Retinal pigment epithelial cell (primary cell): ENCODE measurements at places on chromosomes 7 and 10.

DNA sequence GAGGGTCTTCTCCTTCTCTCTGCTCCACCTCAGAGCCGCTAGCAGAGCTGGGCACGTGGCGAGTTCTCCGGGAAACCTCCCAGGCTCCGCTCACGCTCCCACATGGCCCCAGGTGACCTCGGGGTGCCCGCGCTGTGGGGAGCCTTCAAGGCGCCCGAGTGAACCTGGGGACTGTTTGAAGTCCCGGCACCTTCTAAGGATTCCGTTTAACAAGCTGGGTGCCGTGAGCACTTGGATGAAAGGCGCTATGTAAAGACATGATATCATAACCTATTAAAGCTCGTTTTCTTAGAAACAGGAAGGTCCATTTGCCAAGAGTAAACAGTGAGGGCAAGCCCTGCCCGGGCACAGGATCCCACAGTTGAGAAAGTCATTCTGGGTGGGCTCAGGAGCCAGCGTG, 15.8 kb upstream of the MYL10 start:
- no peak for DNase-seq

DNA sequence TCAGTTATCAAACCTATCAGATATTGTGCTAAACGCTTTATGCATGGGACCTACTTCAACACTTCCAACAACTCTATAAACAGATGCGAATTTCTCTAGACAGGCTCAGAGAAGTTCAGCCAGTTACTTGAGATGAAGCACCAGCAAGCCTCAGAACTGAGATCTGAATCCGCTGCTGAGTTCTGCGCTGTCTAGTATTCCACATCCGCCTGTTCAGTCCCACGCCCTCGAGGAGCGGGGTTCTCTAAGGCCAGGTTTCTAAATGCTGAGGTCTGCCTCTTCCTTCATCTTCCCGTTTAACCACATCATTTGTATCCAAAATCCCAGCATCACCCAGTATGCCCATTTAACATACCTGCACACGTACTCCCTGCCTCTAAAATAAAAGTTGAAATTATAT, 297.8 kb upstream of the ZNF32 start:
- DNase-seq, result no peak

DNA sequence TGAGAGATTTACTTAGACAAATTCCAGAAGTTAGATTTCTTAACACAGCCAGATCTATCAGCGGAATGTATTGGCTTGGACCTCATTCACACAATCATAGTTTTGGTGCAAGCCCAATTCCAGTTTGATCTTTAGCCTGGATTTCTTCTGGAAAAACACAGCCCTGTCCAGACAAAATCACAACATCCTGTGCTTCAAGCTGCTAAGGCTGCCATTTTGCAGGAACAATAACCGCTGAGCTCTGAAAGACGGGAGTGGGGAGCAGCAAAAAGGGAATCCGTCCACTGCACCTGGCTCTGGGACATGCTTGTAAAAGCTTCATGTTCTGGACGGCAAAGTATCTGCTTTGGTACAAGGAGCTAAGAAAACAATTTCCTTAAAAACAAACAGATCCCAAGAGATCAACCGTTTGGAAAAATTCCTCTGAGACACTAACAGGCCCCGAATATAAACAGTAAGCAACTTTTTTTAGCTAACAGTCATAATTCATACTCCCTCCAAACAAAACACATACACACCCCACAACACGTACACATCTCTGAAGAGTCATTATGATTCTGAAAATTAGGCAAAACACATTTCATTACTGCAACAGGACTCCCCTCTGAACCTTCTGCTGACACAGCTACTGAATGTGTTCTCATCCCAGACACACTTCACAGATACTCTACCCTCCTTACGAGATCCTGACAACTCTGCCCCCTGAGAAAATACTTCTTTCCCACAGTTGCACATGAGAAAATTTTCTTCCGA, 32.4 kb downstream of the ITIH5 start:
- no peak for DNase-seq

GRCh38 chr10:56360583-56360966, 484 bp downstream of the ZWINT start:
- DNase-seq, result no peak

DNA sequence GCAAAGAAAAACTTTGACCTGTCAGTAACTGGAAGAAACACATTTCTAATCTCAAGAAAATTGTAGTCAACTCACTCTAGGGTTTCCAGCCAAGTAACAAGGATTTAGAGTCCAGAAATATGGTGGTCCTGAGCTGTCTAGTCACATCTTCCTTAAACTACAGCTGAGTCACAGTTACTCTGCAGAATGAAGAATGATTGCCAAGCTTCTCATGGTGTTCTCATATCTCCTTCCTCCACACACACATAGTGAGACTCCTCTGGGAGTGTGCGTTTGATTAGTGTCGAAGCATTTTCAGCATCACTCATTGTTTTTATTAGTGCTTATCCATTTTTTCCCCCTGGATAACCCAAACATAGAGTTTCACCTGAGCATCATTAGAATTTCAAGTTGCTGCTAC, 93.1 kb upstream of the CXCL12 start:
- DNase-seq, result no peak

DNA sequence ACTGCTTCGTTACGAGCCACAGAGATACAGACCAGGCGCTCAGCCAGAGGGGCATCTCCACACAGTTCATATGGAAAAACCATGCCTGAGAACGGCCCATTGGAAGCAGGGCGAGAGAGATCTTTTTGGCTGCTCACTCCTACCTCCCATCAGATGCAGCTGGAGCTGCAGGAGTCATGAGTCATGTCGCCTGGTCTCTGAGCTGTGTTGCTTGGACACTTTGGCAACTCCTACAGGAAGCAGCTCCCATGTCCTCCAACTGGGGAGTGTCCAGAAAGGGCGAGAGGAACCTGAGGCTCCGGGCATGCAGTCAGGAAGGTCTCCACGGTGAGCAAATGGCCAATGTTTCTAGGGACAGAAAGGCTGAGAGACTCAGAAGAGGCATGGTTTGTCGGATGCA, 24.9 kb downstream of the INSIG1 start:
- DNase-seq, result no peak

DNA sequence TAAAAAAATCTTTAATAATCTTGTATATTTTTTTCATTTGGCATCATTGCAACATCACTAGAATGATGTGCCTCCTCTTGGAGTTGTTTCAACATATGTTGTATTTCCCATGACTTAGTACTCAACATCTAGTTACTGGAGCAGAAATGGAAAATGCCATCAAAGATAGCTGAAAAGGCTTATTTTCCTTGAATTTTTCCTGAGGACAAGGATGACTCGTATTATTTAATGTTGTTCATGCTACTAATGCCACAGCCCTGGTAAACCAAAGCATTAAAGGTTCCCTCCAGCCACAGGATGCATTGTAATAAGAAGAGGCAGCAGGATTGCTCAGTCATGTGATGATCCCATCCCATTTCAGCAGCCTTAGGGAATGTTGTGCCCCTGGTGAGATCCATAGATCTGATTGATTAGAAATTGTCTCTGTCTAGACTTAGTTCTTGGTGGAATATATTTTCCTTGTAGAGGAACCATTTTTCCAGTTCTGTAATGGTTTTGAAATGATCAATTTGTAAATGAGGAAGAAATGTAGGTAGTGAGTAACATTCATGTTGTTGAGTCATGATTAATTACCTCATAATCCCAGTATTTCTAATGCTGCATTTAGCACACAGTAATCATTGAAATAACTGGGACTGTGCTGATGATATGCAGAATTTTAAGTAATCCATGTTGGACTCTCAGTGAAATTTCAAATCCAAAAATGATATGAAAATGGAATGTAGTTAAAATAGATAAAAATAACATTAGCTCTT, 91.3 kb upstream of the SMIM30 start:
- no peak for DNase-seq

DNA sequence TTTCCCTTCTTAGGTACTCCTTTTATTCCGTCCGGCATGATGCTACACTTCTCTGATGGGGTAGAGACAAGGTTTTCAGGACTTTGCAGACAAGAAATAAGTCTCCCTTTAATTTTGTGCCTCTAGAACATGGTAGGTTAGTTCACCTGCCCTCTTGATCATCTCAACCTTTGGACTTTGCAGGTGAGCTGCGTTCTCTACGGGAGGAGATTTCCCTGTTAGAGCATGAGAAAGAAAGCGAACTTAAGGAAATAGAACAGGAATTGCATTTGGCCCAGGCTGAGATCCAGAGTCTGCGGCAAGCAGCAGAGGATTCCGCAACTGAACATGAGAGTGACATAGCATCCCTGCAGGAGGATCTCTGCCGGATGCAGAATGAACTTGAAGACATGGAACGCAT, 9.2 kb downstream of the CCDC136 start:
- DNase-seq, result no peak

DNA sequence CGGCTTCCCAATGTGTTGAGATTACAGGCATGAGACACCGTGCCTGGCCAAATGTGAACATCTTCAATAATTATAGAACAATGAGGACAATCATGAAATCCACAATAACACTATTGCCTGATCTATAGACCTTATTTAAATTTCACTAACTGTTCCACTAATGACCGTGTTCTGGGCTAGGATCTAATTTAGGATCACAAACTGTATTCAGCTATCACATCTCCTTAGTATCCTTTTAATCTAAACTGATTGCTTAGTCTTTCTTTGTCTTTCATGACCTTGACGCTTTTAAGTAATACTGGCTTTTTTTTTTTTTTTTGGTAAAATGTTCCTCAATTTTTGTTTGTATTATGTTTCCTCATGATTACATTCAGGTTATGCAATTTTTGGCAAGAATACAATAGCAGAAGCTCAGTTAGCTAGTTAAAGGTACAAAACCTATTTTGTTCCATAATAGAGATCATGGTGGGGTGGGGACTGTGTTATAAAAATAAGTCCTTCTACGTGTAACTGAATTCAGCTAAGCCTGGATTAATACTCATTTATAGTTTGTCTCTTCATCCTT, 158.4 kb downstream of the AOAH start:
- no peak for DNase-seq

- no peak for DNase-seq
These were observed 61.5 kb upstream of the ELMO1 start for GRCh38 chr7:37510043-37510634.

DNA sequence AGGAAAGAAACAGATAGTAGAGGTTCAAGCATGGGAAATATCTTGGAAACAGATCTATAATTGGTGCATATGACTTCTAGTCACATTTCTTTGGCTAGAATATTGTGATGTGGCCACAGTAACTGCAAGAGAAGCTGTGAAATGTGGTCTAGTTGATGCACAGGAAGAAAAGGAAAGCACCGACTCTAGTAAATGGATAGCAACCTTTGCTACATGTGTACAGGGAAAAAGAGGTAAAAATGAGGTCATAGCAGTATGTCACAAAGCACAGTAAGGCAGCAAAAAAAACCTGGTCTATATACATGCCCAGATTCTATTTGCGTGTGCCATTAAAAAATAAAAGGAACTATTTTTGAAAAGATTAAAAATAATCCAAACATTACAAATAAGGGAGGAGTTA, 102.6 kb upstream of the LRRN3 start:
- no peak for DNase-seq

DNA sequence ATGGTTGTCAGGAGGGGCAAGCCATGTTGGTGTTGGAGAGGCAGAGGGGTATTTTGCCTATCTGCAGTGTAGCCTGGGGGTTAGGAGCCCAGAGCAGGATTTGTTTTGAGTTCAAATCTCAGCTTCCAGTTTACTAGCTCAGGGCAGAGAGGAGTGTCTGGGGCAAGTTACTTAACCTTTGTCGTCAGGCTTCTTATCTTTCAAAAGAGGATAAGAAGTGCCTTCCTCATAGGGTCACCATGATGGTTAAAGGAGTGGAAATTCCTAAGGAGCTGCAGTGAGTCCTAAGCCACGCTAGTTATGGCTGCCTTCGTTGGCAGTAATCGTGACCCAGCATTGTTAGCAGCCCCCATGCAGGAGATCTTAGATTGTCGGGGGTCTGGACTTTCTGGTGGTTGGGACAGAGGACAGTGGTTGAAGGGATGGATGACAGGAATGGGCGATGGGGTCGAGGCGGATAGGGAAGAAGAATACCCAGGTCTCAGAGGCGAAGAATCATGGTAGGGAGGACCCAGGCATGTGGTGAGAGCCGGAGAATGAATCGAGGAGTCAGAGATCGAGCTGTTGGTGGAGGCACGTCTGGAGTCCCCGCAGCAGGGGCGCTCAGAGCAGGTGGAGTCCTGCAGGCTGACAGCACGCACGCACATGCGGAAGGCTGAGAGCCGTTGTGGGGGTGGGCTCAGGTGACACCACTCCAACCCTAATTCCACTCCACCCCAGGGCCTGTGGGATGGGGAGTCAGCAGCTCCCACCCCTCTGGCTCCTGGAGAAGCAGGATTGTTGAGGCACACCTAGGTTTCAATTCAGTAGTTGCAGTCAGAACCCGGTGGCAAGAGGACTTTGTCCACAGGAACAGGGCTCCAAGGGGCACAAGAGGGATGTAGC, 11.6 kb downstream of the ADCK2 start:
- no peak for DNase-seq

DNA sequence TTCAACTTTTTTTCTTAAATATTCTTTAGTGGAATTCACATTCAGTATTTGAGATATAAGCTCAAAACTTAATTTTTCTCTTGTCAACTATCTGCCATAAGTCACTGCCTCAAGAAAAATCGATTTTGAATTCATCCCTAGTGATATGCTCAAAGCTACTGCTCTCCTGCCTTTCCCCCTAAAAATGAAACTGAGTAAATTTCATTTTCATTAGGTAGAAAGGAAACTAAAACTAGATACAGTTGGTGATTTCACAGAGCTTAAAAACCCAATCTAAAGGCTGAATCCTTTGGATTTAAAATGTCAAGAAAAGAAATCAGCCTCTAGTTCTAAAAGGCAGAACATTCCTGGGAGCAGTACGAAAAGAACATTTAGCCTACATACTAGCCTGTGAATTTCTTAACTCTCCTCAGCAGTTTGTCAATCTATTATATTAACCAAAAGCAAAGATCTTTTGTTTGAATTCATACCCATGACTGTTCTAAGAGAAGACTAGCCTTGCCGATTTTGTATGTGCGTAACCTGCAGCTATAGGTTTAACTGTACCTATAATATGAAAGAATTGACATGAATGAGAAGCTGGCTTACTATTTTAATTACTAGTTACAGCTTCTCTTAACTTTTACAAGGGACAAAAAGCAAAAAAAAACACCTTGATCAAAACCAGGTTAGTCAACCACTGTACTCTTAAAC, 4.9 kb upstream of the FAM53B start:
- no peak for DNase-seq

DNA sequence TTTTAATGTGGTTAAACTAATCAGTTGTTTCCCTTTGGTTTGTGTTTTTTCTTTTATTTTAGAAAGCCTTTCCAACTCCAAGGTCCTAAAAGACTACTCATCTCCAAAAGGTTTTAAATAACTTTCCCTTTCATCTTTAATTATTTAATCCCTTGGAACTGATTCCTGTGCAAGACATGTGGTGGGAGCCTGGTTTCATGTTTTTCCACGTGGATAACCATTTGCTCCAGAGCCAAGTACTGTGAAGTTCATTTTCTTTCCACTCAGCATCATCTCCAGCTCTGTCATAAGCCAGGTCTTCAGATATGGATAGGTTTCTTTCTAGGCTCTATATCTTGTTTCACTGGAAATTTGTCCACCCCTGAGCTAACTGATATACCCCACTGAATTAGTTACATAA, 16.7 kb downstream of the PPP1R3C start:
- peak; percentile 68 for DNase-seq

DNA sequence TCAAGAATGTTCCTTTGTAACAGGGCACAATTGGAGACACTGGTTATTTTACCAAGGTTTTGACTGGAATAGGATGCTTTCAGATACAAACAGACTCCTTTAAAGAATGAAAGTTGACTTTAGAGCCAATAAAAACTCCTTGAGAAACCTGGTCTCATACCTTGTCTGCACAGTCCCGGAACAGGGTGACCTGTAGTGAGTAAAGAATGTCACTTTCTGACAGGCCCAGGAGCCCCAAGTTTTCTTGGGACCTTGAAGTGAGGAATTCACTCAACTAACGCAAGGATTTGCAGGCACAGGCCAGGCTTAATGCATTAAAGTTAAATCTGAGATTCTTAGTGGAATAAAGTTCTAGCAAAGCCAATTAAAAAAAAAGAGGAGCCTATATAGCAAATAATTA, 11.5 kb upstream of the GARS1 start:
- no peak for DNase-seq
